Glutamatergic neuron (in vitro differentiated cells): ENCODE measurements at places on chromosomes 7 and 10.

DNA sequence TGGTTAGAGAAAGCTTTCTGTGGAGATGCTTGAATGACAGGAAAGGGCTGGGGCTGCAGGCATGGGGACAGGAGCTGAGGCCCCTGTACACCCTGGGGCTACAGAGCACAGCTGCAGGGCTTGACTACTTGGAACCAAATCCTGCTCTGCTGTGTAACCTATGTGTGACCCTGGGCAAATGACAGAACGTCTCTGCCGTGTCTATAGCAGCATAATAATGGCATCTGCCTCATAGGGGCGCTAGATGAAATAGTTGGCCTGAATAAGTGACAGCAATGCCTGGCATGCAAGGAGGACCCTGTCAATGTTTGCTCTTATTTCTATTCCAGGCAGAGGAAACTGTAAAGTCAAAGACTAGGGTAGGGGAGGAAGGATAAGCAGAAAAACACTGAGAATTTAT is 254.0 kb downstream of the USP6NL start:
- H3K4me3 ChIP-seq = no peak overlapping the region
- H3K27me3 ChIP-seq = peaks cover 4% of the 10 kb centered on the region
- H3K4me1 ChIP-seq = peaks cover 4% of the 10 kb centered on the region
- no peak for DNase-seq

DNA sequence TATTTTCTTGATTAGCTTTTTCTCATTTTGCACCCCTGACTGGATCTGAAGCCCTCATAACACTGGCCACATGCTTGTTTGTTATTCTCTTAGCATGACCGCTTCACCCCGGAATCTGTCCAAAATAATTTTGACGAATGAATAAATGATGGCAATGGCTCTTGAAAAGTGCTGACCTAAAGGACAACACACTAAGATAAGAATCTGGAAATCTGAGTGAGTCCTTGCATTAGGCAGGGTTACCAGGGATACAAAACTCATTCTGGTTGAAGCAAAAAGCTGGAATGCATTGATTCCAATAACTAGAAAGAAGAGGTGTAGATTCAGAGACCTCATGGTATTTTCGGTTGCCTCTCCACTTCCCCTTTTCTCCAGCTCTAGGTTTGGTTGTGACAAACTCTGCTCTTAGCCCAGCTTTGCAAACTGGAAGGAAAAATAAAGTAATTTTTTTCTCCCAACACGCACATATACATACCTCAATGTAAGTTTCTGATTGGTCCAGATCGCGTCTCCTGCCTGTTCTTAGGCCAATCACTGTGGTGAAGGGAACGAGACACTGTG is 157.4 kb downstream of the SKIDA1 start:
- no peak overlapping the region for H3K4me3 ChIP-seq
- H3K27ac ChIP-seq = no peak overlapping the region
- no peaks in the 10 kb centered on the region for H3K36me3 ChIP-seq

DNA sequence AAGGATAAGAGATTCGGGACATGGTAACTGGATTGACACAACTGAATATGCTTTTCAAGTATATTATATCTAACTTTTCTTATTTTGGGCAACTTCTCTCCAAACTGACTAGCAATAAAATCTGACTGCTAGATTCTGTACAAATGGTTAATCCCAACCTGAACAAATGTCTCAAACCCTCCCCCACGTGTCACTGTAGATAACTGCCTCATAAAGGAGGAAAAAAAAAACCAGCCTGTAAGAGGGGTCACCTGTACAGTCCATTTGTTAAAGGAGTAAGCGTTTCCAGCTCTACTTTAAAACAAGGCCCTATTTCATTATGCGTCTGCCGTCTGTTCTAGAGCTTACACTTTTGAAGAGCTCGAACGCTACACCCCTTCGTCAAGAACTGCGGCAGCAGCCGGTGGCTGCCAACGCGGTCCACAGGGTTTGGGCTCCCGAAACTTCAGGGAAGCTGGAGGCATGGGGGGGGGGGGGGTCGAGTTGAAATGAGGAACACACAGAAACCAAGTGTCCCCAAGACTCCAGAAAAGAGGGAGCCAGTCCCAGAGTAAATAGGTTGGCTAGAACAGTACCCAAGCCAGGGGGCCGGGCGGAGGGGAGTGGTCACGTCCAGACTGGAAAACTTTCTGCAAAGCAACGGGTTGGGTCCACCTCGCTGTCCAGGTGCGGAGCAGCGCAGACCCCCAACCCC is 492 bp downstream of the COG5 start:
- H3K36me3 ChIP-seq = no peaks in the 10 kb centered on the region
- peak overlapping the region; percentile 89 for H3K4me3 ChIP-seq
- H3K27me3 ChIP-seq = peaks cover 3% of the 10 kb centered on the region
- no peak for DNase-seq

DNA sequence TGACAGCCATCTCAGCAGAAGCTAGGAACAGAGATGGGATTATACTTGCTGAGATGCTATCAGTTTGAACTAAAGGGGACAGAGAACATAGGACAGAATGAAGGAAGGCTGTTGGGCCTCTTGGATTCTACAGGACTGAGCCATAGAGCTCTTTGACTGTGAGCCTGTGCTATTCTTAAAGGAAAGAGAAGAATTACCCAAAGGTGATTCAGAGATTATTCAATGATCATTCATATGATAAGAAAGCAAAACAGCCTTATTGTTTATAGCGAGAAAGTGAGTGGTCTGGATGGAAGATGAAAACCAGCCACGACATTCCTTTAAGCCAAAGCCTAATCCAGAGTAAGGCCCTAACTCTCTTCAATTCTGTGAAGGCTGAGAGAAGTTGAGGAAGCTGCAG is 69.7 kb upstream of the NEUROD6 start:
- DNase-seq = no peak
- H3K27me3 ChIP-seq = peaks cover 2% of the 10 kb centered on the region
- H3K4me3 ChIP-seq = no peak overlapping the region

GRCh38 chr10:25748509-25748908 is 185.5 kb upstream of the MYO3A start:
- no peaks in the 10 kb centered on the region for H3K27me3 ChIP-seq
- H3K36me3 ChIP-seq = no peaks in the 10 kb centered on the region
- no peak for DNase-seq

GRCh38 chr10:27561334-27561733 is 57.2 kb downstream of the RAB18 start:
- H3K27me3 ChIP-seq = peaks cover 5% of the 10 kb centered on the region
- no peak overlapping the region for H3K4me3 ChIP-seq
- H3K36me3 ChIP-seq = no peaks in the 10 kb centered on the region

GRCh38 chr7:151704960-151705635 is 171.8 kb downstream of the PRKAG2 start:
- H3K4me1 ChIP-seq = peaks cover 21% of the 10 kb centered on the region
- peak overlapping the region; percentile 28 for H3K4me3 ChIP-seq
- DNase-seq = peak; percentile 46
- peak overlapping the region; percentile 85 for H3K27ac ChIP-seq
- H3K27me3 ChIP-seq = peaks cover 14% of the 10 kb centered on the region
- no peaks in the 10 kb centered on the region for H3K36me3 ChIP-seq

- H3K4me3 ChIP-seq = peak overlapping the region; percentile 91
- H3K4me1 ChIP-seq = peaks cover 4% of the 10 kb centered on the region
- no peaks in the 10 kb centered on the region for H3K27me3 ChIP-seq
- DNase-seq = peak; percentile 26
- no peak overlapping the region for H3K27ac ChIP-seq
Observed at GRCh38 chr7:114922652-114923402, 933 bp downstream of the MDFIC start.

DNA sequence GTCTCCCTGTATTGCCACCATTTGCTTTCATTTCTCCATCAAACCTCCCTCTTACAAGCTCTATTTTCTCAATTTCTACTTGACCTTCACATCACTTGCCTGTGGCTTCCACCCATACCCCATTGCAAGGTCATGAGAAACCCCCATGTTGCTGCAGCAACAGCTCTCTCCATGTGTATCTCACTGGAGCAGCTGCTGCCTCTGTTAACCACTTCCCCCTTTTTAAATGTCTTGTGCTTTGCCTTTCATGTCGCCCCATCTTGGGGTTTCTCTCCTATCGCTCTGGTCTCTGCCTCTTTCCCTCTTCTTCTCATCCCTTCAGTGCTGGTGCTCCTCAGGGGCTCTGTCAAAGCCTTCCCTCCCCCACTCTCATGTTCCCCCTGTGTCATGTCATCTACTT is 148.8 kb downstream of the CHN2 start:
- H3K4me1 ChIP-seq = peaks cover 12% of the 10 kb centered on the region
- H3K27ac ChIP-seq = no peak overlapping the region
- H3K27me3 ChIP-seq = no peaks in the 10 kb centered on the region
- H3K36me3 ChIP-seq = no peaks in the 10 kb centered on the region
- no peak for DNase-seq

DNA sequence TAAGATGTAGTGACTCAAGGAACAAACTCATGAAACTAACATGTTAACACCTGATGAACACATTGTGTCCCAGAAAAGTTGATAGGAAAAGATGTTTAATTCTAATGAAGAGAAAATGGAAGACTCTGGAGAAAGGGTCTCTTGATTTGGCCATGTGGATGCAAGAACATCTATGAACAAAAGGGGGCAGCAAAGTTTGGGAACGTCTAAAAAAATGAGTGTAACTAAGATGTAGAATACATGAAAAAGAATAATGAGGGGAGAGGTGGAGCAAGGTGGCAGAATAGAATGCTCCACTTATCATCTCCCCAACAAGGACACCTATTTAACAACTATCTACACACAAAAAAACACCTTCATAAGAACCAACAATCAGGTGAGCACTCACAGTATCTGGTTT is 805.1 kb downstream of the TNS3 start:
- no peak overlapping the region for H3K4me3 ChIP-seq
- no peaks in the 10 kb centered on the region for H3K27me3 ChIP-seq
- H3K4me1 ChIP-seq = peaks cover 7% of the 10 kb centered on the region
- H3K27ac ChIP-seq = no peak overlapping the region
